Placental pericyte (primary cell): ENCODE measurements at places on chromosomes 7 and 10. TPM values are rescaled to one million over a fixed set of nuclear protein-coding genes. Genes with fewer than 3 reads are reported as not detected.

Gene CFAP43
- total RNA-seq: 0.22 TPM in 1 of 2 replicates, not detected in the other

Gene CYP2E1
- 0.57 and 3.5 TPM in 2 replicates for total RNA-seq

Gene CLCN1
- not detected in 2 replicates for total RNA-seq

Gene SLC29A3
- total RNA-seq: 1.3 and 2.0 TPM in 2 replicates

Gene GIMAP1
- total RNA-seq: not detected in 2 replicates

Gene TMEM213
- total RNA-seq: not detected in 2 replicates

Gene IRF5
- 0.44 TPM in 1 of 2 replicates, not detected in the other for total RNA-seq

Gene SSBP1
- 105 and 114 TPM in 2 replicates for total RNA-seq

Gene CALHM1
- total RNA-seq: not detected in 2 replicates

Gene CCDC146
- total RNA-seq: 1.0 and 1.3 TPM in 2 replicates

Gene ERVW-1
- total RNA-seq: not detected in 2 replicates

Gene KLF14
- 0.14 and 0.22 TPM in 2 replicates for total RNA-seq

Gene ENTPD1
- total RNA-seq: 1.1 TPM in 1 of 2 replicates, not detected in the other

Gene OR2A1
- total RNA-seq: 0.14 TPM in 1 of 2 replicates, not detected in the other

Gene ANKRD1
- 7.0 and 12.9 TPM in 2 replicates for total RNA-seq

Gene C7orf57
- total RNA-seq: under 0.01 TPM in 1 of 2 replicates, not detected in the other

Gene ASZ1
- total RNA-seq: not detected in 2 replicates

Gene STEAP4
- under 0.01 and 0.14 TPM in 2 replicates for total RNA-seq

Gene MYOZ1
- 0.29 TPM in 1 of 2 replicates, not detected in the other for total RNA-seq

Gene TAS2R5
- total RNA-seq: 0.57 and 0.66 TPM in 2 replicates

Gene FAM13C
- total RNA-seq: under 0.01 and 0.14 TPM in 2 replicates

Gene GPR15LG
- not detected in 2 replicates for total RNA-seq

Gene SNCG
- total RNA-seq: 3.3 and 3.9 TPM in 2 replicates

Gene IFIT1B
- not detected in 2 replicates for total RNA-seq
